Ureter (tissue), 1 donor: ENCODE measurements at places on chromosomes 1 and 21. TPM values are rescaled to one million over a fixed set of nuclear protein-coding genes. Genes with fewer than 3 reads are reported as not detected.

DNA sequence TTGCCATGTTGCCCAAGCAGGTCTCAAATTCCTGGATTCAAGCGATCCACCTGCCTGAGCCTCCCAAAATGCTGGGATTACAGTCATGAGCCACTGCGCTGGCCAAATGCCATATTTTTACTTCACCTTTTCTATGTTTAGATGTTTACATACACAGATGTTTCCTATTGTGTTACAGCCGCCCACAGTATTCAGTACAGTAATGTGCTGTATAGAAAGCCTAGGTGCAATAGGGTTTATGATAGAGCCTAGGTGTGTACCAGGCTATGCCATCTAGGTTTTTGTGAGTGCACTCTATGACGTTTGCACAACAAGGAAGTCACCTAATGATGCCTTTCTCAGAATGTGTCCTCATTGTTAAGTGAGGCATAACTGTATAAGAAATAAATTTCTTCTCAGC lies 153.4 kb downstream of the CHRM3 start:
- DNase-seq, result no peak

DNA sequence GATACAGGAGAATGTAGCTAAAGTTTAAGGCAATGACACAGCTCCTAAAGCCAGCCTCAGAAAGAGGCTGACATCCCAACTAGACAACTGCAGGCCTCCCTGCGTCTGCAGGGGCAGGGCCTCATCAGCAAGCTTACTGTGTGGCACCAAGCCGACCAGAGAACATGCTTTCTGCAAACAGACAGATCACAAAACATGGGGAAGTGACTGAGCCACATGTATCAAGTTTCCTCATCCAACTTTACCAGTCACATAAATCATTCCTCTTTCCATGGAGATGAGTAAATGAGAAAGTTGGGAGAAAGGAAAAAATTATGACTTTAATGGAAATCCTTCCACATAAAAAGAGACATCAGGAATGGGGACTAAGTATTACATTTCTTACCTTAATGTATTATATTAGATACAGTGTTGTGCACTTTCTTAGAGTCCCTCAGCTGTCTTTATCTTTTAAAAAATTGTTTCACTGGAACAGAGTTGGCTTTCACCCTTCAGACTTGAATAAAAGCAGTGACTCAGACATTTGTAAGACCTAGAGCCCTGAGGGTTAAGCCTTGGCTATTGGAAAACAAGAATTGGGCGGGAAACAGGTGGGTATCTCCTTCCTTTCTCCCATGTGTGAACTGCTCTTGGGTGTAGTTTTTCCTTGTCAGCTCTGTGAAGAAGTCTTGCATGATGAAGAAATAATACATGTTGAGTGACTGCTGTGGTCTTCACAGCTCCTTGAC lies 305.7 kb upstream of the SNX7 start:
- no peak for DNase-seq

- no peak for DNase-seq
These were observed 39.3 kb downstream of the DNTTIP2 start for GRCh38 chr1:93839753-93840152.

- no peak for DNase-seq
These were observed 55.5 kb downstream of the CASQ2 start for GRCh38 chr1:115712911-115713609.

GRCh38 chr1:81695741-81696140 lies 105.0 kb upstream of the ADGRL2 start:
- no peak for DNase-seq

DNA sequence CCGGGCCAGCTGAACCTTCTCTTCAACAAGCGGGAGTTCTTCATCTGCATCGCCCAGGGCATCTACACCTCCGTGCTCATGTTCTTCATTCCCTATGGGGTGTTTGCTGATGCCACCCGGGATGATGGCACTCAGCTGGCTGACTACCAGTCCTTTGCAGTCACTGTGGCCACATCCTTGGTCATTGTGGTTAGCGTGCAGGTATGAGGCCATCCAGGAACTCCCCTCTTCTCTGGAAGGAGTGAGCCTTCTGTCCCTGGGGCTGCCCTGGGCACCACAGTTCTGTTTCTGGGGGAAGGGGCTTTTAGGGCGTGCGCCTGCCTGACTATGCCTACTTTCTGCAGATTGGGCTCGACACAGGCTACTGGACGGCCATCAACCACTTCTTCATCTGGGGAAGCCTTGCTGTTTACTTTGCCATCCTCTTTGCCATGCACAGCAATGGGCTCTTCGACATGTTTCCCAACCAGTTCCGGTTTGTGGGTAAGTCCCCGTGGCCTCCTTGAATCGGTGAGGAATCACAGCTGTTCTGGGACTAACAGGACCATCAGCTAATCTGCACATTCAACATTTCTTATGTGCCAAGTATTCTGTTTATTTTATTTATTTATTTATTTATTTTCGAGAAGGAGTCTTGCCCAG lies 21.1 kb downstream of the ATP8B2 start:
- DNase-seq, result no peak

PMVK gene
- total RNA-seq, result 41.8 TPM

SERTAD4 gene
- 2.1 TPM for total RNA-seq
